ENCODE measurements at places on chromosomes 3 and 15. TPM values are rescaled to one million over a fixed set of nuclear protein-coding genes. Genes with fewer than 3 reads are reported as not detected.

DNA sequence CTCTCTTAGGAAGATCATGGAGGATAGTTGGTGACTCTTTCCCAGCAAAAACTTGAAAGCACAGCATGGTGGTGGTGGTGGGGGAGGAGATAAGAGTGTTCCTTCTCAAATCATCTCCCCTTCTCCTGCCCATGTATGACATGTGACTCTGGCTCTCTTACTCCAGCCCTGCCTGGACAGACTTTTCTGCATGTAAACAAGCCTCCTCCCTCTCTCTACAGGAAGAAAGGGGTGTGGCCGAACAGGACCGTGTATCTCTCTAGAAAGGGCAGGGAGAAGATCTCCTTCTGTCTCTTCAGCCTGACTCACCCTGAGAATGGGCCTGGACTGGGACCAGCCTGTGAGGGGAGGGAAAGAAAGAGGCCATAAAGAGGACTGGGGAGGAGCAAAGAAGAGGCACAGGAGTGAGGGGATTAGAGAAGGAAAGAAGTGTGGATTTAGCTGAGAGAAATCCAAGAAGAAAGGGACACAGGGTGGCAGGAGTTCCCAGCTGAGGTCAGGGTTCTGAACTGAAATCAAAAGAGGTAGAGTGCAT lies 1.5 kb downstream of the CELF6 start:
- no peak for DNase-seq
- peaks cover 20% of the 10 kb centered on the region for H3K4me1 ChIP-seq
- H3K27me3 ChIP-seq: peaks cover 10% of the 10 kb centered on the region
- H3K4me3 ChIP-seq: peak overlapping the region; percentile 55
- no peak overlapping the region for H3K27ac ChIP-seq

DNA sequence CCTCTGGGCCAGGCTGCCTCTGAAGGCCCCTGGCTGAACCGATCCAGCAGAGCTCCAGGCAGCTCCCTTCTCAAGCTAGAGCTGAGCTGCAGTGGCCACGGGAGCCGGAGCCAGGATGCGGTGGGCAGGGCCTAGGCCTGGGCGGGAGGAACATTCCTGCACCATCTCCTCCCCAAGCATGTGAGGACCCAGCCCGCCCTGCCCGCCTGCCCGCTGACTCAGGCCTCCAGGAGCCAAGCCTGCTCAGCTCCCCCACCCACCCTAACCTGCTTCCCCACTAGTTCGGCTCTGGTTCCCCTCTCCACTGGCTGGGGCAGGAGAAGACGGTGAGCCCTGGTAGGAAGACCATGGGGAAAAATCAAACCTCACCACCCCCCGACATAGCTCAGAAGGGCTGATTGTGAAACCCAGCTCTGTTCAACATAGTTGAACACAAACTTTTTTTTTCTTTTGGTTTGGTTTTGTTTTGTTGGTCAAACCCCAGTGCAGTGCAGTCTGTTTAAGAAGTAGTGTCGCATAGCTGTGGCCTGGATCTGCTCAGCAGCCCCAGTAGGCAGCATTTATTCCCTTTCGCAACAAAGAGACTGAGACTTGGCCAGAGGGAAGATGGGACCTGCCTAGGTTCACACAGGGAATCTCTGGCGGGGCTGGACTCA lies 13.5 kb downstream of the SNX33 start:
- H3K27me3 ChIP-seq: no peaks in the 10 kb centered on the region
- peak; percentile 99 for DNase-seq
- H3K4me1 ChIP-seq: peaks cover 41% of the 10 kb centered on the region
- H3K36me3 ChIP-seq: peaks cover 7% of the 10 kb centered on the region

DNA sequence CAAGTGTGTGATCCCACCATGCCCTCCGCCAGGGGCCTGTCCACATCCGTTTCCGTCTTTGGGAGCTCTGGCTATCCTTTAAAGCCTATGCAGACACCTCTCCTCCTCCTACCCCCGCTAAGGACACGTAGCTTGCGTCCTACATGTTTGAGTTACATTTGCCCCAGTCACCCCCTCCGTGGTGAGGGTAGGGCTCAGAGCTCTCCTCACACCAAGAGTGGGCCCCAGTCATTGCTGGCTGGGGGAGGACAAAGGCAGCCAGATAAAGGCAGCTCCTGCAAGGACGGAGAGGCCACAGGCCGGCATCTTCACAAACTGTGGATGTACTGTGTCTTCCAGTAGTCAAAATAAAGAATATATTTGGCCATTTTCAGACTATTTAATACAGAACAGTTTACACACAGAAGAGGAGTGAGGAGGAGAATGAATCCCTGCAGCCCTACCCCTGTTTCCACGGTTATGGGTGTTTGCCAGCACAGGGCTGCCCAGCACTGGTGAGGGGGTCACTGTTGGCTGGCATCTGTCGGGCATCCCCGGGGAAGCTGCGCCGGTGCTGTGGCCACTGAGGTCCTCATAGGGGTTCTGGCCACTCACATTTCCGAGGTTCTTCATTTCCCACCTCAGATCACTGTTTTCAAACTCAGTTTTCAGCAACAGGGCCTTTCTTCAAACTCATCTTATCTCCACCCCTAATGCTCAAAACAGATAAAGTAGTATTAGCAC lies 118.7 kb downstream of the CHRNA7 start:
- H3K36me3 ChIP-seq: no peaks in the 10 kb centered on the region
- peaks cover 10% of the 10 kb centered on the region for H3K27me3 ChIP-seq
- H3K4me1 ChIP-seq: no peaks in the 10 kb centered on the region
- H3K27ac ChIP-seq: no peak overlapping the region
- no peak for DNase-seq

DNA sequence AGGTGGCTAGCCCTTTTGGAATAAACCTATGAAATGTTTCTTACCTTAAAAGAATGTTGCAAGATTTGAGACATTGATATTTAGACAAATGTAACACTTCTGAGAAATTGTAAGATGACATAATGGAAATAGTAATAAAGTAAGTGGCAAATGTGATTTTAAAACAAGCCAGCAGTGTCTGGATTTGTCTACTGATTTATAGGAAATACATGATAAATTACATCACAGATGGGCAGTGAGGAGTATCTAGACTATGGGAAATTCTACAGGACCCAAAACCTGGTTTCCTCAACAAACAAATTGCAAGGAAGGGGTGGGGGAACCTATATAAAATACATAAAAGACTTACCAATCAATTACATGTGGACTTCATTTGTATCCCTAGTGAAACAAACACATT lies 37.1 kb downstream of the NANOGP8 start:
- no peaks in the 10 kb centered on the region for H3K27me3 ChIP-seq
- no peaks in the 10 kb centered on the region for H3K4me1 ChIP-seq
- H3K36me3 ChIP-seq: no peaks in the 10 kb centered on the region
- no peak overlapping the region for H3K4me3 ChIP-seq
- H3K27ac ChIP-seq: no peak overlapping the region

DNA sequence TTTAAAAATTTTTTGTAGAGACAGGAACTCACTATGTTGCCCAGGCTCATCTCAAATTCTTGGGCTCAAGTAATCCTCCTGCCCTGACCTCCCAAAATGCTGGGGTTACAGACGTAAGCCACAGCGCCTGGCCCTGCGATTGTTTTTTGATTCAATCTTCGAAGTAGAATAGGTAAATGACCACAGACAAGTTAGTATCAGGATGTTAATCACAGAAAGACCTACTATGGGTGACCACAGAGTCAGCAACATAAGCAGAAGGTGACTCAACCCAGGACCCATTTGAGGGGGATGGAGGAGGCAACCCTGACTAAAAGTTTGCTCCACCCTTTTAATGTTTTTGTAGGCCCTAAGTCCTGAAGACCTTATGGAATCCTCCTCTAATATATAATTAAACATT lies 10.0 kb upstream of the USP3 start:
- peaks cover 7% of the 10 kb centered on the region for H3K27me3 ChIP-seq
- H3K36me3 ChIP-seq: no peaks in the 10 kb centered on the region
- H3K4me1 ChIP-seq: peaks cover 13% of the 10 kb centered on the region
- no peak overlapping the region for H3K4me3 ChIP-seq
- DNase-seq: no peak

DNA sequence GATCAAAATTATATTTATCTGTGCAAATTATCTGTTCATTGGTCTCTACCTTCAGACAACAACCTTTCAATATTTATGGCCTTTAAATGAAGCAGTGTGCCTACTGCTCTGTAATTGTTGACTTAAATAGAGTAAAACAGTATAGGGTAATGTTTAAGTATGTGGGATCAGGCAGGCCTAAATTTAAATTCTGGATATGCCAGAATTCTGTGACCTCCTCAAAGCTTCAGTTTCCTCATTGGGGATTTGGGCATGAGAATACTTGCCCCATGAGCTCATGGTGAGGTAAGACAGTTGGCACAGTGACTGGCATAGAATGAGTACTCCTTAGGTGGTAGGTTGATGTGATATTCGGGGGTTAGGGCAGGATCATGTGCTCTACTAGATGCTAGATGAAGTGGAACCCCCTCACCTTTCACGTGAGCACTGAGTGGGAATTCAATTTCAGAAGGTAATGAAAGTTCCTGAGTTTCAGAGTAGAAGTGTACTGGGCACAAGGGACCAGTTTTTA lies 14.9 kb downstream of the ARL8B start:
- DNase-seq: no peak
- peaks cover 64% of the 10 kb centered on the region for H3K4me1 ChIP-seq
- H3K4me3 ChIP-seq: no peak overlapping the region
- no peaks in the 10 kb centered on the region for H3K27me3 ChIP-seq
- H3K27ac ChIP-seq: peak overlapping the region; percentile 42

- peaks cover 5% of the 10 kb centered on the region for H3K36me3 ChIP-seq
- peaks cover 94% of the 10 kb centered on the region for H3K4me1 ChIP-seq
- DNase-seq: no peak
Measured at GRCh38 chr3:172102123-172102882, 62.9 kb downstream of the FNDC3B start.

DNA sequence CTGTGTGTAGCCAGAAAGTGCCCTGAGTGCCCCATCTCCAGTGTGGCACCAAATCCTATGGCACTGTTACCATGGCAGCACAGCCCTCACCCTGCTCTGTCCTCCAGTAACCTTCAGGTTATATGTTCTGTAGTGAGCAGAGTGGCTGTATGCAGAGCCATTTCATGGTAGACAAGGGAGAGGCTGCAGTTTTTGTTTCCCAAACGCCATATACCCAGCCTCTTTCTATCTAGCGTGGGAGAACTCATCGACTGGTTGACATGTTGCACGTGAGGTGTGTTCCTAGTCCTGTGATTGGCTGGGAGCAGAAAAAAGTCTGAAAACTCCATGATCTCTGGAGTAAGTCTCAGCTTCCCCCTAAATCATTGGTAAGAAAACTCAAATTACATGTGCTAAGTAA lies 2.0 kb downstream of the SIDT1 start:
- no peak for DNase-seq
- no peak overlapping the region for H3K4me3 ChIP-seq
- H3K36me3 ChIP-seq: peaks cover 2% of the 10 kb centered on the region
- H3K4me1 ChIP-seq: peaks cover 26% of the 10 kb centered on the region
- H3K27ac ChIP-seq: no peak overlapping the region

Gene ZNF770
- 33.8 TPM for total RNA-seq

Gene PEX5L
- total RNA-seq: not detected

Gene KBTBD12
- not detected for total RNA-seq

Gene FEZF2
- not detected for total RNA-seq

Measured in chondrocyte (in vitro differentiated cells).